ENCODE measurements at places on chromosomes 3 and 15.

DNA sequence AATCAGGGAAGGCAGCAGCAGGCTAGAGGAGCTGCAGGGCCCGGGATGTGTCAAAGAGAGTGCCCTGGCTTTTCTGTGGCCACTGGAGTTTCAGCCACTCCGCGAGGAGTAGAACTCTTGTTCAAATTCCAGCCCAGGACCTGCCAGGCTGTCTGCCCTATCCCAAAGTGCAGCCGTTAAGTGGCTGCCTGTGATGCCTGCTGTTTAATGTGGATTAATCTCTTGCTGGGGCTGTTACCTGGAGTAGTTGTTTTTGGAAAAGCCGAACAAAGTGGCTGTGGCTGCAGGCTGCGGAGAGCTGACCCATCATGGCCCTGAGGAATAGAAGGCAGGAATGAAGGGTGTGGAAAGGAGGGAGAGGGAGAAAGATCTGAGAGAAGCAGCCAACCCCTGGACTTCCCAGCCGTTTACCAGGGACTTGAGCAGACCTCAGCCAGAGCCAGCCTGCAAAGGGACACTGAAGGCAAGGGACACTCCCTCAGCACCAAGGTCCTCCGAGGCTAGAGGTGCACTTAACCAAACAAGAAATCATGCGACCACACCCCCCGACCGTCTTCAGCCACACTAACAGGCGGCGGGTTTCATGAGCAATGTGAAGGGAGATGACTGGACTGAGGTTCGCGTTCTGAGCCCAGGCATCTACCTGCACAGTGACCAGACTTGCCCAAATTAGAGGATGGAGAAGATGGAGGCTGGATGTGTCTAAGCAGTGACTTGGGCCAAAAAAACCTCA lies 4.7 kb downstream of the CDAN1 start:
- DNase-seq = no peak

- no peak for DNase-seq
Observed at GRCh38 chr15:99433757-99434450, 131.9 kb upstream of the MEF2A start.

DNA sequence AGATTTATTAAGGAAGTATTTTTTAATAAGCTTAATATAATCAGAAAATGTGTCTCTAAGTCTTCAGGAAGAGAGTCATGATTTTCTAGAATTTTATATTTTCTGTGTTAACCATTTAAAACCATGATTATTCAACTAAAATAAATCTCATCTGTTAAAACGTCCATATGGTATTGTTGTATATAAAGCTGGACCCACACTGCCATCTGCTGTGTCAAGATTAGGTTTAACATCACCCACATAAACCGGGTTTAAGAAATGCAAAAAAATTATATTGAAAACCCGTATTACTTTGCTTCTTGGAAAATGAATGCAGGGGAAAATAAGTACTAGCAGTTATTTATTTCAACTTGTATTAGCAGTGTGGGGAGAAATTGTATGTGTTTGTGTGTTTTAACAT lies 9.5 kb upstream of the CCDC66 start:
- DNase-seq = no peak

DNA sequence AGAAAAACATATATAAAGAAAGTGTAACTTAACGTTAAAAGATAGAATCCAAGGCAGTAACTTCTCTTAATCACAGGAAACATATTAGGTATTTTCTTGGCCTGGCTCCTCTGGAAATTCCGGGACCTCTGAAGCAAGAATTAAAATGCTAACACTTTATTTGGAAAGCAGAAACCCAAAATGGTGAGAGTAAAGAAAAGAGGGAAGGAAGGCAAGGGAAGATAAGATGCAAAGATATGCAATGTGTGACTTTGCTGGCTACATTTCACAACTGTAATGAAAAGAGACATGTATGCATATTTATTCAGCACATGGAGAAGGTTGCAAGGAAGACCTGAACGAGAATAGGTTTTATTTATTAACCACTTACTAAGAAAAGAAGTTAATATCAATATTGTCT lies 372.5 kb downstream of the TBL1XR1 start:
- no peak for DNase-seq

- DNase-seq = no peak
Observed at GRCh38 chr15:99502182-99502581, 63.6 kb upstream of the MEF2A start.

DNA sequence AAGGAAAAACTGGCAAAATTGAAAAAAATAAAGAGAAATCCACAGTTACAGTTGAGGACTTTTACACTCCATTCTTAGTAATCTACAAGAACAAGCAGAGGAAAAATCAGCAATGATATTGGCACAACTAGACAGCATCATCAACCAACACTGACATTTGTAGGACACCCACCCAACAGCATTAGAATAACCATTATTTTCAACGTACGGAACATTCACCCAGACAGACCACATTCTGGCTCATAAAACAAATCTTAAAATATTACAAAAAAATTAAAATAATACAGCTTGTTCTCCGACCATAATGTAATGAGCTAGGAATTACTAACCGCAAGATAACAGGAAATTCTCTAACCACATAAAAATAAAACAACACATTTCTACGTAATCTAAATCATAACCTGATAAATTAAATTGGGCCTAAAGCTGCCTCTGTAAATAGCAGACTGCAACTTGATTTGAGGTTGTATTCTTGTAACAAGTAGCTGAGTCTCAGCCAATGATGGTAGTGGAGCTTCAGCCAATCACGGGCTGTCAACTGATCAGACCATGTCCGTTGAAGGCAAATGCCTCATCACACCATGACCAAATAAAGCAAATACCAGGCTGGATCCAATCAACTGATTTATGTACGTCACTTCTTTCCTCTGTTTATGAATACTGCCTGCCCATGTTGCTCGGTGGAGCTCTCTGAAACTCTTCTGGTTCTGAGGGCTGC lies 9.2 kb downstream of the PLSCR4 start:
- no peak for DNase-seq

DNA sequence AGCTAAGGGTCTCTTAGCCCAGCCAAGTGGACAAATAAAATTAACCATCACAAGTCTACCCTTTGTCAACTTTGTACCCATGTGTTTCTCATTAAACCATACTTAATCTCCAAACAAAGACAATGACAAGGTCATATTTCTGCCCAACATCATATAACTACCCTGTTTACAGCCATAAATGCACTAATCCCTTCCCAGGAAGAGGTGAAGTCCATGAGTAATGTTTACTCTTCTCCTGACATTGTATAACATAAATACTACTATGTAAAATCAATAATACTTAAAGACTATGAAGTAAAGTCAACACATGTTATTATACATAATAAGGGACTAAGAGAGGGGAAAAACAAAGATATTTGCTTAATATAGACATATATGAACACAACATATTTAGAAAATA lies 38.5 kb upstream of the FAN1 start:
- no peak for DNase-seq

DNA sequence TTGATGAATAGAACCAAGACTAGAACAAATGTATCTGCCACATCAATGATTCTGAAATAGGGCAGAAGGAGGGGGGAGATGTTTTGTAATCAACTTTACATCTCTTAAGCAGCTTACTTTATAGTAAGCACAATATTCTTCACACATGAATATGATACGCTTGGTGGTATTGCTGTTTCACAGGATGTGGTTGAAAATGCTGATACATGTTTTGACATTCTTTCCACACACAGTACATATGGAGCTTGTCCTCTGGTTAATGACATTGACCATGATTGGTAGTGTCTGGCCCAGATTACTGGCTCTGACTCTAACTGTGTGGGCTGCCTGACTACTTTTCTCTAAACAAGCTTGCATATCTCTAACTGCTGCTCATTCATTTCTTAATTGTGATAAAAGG lies 168.9 kb downstream of the KLHL25 start:
- DNase-seq = peak; percentile 77

GRCh38 chr3:40719660-40720287 lies 195.0 kb downstream of the ZNF621 start:
- DNase-seq = no peak

- DNase-seq = no peak
Observed at GRCh38 chr15:86894269-86894668, 814.6 kb downstream of the AGBL1 start.

DNA sequence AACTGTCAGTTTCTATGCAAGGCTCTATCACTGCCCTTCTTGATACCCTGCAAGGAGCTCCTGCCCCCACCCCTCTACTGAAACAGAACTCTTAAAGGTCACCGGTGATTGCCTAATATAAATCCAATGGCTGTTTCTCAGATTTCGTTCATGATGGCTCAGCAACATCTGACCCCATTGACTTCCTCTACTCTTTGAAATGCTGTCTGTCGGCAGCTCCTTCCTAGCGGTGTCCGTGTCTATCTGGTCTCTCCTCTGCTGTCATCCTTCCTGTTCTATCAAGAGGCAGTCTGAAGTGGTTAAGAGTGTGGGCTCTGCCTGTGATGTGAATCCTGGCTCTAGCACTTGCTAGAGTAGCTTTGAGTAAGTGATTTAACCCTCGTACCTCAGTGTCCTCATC lies 5.5 kb downstream of the TMEM266 start:
- DNase-seq = peak; percentile 47

DNA sequence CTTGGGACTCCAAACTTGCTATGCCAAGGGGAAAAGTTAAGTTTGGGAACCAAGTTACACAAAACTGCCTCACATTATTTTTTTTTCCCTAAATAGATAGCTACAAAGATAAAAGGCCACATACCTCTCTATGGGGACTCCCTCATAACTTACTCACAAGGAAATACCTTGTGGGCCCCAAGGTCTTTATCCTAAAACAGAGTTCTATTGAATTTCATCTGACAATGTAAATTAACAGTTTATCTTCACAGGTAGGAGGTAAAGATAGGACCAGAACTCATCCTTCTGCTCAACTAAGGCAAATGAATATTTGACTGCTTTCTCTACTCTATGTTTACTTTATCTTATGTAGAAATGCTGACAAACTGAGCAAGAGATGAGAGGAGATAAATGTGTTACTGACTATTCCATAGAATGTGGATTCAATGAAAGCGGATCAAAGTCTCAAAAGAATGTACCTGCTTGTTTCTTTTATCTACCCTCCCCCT lies 1278.0 kb downstream of the OTOL1 start:
- DNase-seq = no peak

GRCh38 chr15:90497912-90498311 lies 31.8 kb upstream of the CRTC3 start:
- DNase-seq = no peak

DNA sequence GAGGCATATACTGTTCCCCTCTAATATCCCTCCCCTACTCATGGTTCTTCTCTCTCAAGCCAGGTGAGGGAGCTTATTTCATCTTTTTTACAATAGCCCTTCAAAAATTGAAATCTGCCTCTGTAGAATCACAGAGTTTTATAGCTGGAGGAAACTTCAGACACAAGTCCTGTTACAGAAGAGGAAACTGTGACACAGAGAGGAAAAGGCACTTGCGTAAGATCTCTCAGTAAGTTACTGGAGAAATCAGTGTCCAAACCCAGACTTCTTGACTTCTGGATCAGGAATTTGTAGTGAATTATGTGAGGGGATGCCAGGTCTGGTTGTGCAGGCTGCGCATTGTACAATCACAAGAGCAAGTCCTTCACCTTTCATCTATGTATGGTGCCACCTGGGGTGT lies 4.6 kb downstream of the FGD5 start:
- DNase-seq = no peak

DNA sequence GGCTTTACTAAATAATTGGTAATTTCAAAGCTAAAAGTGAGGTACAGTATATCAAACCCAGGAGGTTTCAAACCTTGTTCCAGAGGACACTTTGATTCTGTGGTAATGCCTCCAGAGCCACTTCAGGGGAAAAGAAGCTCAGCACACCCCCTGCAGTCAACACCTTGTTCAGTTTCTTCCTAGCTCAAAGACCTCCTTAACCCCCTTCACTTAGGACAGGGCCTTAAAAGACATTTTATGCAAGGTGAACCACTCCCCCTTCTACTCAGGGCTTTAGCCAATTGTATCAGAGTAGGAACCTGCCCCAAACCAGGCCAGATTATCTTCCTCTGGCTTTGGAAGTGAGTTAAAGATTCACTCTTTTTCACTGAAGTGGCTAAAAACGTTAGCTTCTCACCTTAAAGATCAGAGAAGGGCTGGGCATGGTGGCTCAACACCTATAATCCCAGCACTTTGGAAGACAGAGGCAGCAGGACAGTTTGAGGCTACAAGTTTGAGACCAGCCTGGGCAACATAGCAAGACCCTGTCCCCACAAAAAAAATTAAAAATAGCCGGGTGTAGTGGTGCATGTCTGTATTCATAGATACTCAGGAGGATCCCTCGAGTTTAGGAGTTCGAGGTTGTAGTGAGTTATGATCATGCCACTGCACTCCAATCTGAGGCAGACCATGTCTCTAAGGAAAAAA lies 3.4 kb downstream of the DENND6A start:
- no peak for DNase-seq

DNA sequence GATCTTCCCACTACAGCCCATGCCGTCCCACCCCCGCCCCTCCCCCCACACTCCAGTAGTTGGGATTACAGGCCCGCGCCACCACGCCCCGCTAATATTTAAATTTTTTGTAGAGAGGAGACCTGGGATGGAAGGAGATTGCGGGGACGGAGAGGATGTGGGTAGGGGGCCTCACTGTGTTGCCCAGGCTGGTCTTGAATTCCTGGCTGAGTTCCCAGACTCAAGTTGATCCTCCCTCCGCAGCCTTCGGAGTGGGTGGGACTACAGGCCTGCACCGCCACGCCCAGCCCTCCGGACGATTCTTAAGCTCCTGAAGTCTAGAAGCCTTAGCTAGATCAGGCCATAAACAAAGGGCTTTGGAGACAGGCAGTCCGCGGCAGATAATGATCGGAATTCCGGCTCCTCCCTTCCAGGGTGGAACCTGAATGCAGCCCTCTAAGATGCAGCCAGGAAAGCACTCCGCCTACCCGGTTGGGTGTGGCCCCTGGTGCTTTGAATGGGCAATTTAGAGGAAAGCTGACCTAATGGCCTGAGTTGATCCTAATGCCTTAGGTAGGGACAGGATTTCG lies at the start of gene DPPA2:
Gene DPPA2, minus strand, starts transcription at position 356 of the 569 bp plus-strand sequence. CDS start 1,975 bp downstream, outside the sequence.
- no peak for DNase-seq

DNA sequence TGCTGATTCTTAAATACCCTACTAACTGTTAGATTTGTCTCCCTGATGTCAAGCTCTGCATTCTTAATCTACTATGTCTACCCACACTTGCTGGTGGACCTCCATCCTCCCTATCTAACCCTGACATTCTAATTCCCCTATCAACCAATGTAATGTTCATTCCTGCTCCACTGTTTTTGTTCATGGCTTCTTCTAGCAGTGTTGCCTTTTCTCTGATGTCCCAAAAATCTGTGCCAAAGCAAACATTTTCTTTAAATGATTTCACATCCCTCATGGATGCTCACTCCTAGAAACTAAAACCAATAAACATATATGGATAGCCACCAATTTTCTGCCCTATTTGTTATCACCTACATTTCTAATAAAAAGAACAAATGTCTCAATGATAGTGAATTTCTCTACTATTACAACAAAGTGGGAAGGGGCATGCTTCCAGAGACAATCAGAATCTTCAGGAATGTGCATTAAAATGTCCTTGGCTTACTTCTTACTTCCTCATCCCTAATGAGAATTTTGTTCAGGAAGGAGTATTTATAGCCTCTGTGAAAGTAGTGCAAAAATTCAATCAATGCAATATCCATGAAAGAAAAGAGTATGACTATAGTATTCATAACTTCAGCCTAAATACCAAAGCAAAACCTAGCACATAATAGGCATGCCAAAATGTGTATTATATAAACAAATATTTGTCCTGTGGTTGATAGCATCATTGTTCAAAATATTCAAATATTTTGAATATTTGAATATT lies 273.3 kb downstream of the ZNF385D start:
- DNase-seq = no peak
